ENCODE measurements at places on chromosomes 12 and 14.

- H3K27ac ChIP-seq, result peak overlapping the region; percentile 73
- DNase-seq, result no peak
- peaks cover 19% of the 10 kb centered on the region for H3K4me1 ChIP-seq
- no peaks in the 10 kb centered on the region for H3K27me3 ChIP-seq
Measured at GRCh38 chr12:91877456-91878235, 268.0 kb downstream of the BTG1 start.

- peak; percentile 95 for DNase-seq
- peaks cover 14% of the 10 kb centered on the region for H3K4me1 ChIP-seq
- no peaks in the 10 kb centered on the region for H3K36me3 ChIP-seq
- H3K27ac ChIP-seq, result peak overlapping the region; percentile 46
Measured at GRCh38 chr14:20873370-20874177, 17.6 kb upstream of the RNASE3 start.

GRCh38 chr12:108666401-108666881 lies 32.7 kb upstream of the SELPLG start:
- H3K4me3 ChIP-seq, result no peak overlapping the region
- H3K4me1 ChIP-seq, result peaks cover 61% of the 10 kb centered on the region
- H3K27me3 ChIP-seq, result no peaks in the 10 kb centered on the region
- H3K36me3 ChIP-seq, result peaks cover 5% of the 10 kb centered on the region
- H3K27ac ChIP-seq, result peak overlapping the region; percentile 83

GRCh38 chr12:57611108-57611826 lies at the start of gene ARHGEF25:
Gene ARHGEF25 (plus strand): TSS chr12:57611435. CDS start chr12:57611895, 460 bp downstream.
- H3K4me1 ChIP-seq, result peaks cover 15% of the 10 kb centered on the region
- peaks cover 63% of the 10 kb centered on the region for H3K27me3 ChIP-seq
- no peaks in the 10 kb centered on the region for H3K36me3 ChIP-seq

DNA sequence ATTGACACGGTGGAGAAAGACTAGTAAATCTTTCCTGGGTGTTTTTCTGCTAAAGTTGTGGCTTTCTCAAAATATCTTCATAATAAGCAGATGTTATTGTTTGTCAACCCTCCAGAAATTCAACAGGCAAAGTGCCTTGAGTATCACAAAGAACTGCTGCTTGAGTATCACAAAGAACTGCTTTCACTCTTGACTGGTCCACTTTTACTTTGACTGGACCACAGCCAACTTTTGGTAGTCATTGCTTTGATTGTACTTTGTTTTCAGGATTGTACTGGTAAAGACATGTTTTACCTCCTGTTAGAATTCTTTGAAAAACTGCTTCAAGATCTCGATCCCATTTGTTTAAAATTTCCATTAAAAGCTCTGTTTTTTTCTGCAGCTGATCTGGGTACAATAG lies 62.6 kb downstream of the PDZRN4 start:
- no peak for DNase-seq
- H3K4me1 ChIP-seq, result no peaks in the 10 kb centered on the region
- H3K27me3 ChIP-seq, result no peaks in the 10 kb centered on the region
- no peaks in the 10 kb centered on the region for H3K36me3 ChIP-seq
- H3K4me3 ChIP-seq, result no peak overlapping the region

Measured in spleen (tissue), 13 donors.